ENCODE measurements at places on chromosomes 5 and 9. TPM values are rescaled to one million over a fixed set of nuclear protein-coding genes. Genes with fewer than 3 reads are reported as not detected.

The BTNL8 gene
- polyA plus RNA-seq, result not detected

The CER1 gene
- polyA plus RNA-seq, result not detected

The KCNMB1 gene
- polyA plus RNA-seq, result 6.3 TPM

The EIF4E1B gene
- polyA plus RNA-seq, result not detected

The SPOCK1 gene
- polyA plus RNA-seq, result 103 TPM

The OGN gene
- 13.1 TPM for polyA plus RNA-seq

The LPAR1 gene
- polyA plus RNA-seq, result 7.2 TPM

The SLC4A9 gene
- polyA plus RNA-seq, result 0.11 TPM

The COMMD10 gene
- 91.7 TPM for polyA plus RNA-seq

The PRRC1 gene
- 5.5 TPM for polyA plus RNA-seq

The SAXO1 gene
- polyA plus RNA-seq, result not detected

The TRIM7 gene
- not detected for polyA plus RNA-seq

The OR13C8 gene
- polyA plus RNA-seq, result not detected

The MORN5 gene
- 2.7 TPM for polyA plus RNA-seq

The GDA gene
- 0.66 TPM for polyA plus RNA-seq

The PRKACG gene
- polyA plus RNA-seq, result not detected

The PCDHGB7 gene
- polyA plus RNA-seq, result not detected

The PCDH12 gene
- polyA plus RNA-seq, result 0.03 TPM

The HAVCR2 gene
- not detected for polyA plus RNA-seq

The PCDHA1 gene
- polyA plus RNA-seq, result 5.3 TPM

The PRUNE2 gene
- 18.6 TPM for polyA plus RNA-seq

The SPATA31D1 gene
- not detected for polyA plus RNA-seq

The FGF1 gene
- 4.4 TPM for polyA plus RNA-seq

The GPX8 gene
- 1.8 TPM for polyA plus RNA-seq

The C5 gene
- 0.44 TPM for polyA plus RNA-seq

The PTGER4 gene
- not detected for polyA plus RNA-seq

The SHOC1 gene
- polyA plus RNA-seq, result 0.62 TPM

The RIMOC1 gene
- 28.1 TPM for polyA plus RNA-seq

The ABCA1 gene
- 1.9 TPM for polyA plus RNA-seq

The STK32A gene
- 12.6 TPM for polyA plus RNA-seq

The STPG3 gene
- polyA plus RNA-seq, result not detected

The ARSI gene
- polyA plus RNA-seq, result not detected

The PLEKHG4B gene
- polyA plus RNA-seq, result 0.19 TPM

The CEP78 gene
- 1.8 TPM for polyA plus RNA-seq

The CARTPT gene
- not detected for polyA plus RNA-seq

The FGFR4 gene
- polyA plus RNA-seq, result not detected

The SLC6A19 gene
- polyA plus RNA-seq, result not detected

The EMB gene
- 18.0 TPM for polyA plus RNA-seq

The CCDC183 gene
- not detected for polyA plus RNA-seq

The TPPP gene
- polyA plus RNA-seq, result 2.4 TPM

The DNAJA1 gene
- 259 TPM for polyA plus RNA-seq

The PLAC8L1 gene
- polyA plus RNA-seq, result not detected

The GRIA1 gene
- polyA plus RNA-seq, result 86.1 TPM

The G3BP1 gene
- 40.6 TPM for polyA plus RNA-seq

The TMOD1 gene
- polyA plus RNA-seq, result 15.1 TPM
